ENCODE measurements at places on chromosomes 7 and 10.

GRCh38 chr7:18408461-18408860 lies 87.1 kb upstream of the HDAC9 start:
- no peak for DNase-seq

DNA sequence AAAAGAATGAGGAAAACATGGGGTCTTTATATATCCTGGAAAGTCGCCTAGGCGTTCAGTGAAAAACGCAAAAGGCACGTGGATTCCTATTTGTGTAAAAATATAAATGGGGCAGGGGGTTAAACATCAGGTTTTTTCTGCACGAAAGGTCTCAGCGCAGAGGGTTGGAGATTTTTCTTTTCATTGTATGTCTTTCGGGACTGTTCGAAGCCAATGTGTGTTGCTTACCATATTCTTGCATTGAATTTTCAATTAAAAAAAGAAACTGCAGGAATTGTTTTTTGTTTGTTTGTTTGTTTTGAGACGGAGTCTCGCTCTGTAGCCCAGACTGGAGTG lies 169.2 kb downstream of the UBE2H start:
- no peak for DNase-seq

DNA sequence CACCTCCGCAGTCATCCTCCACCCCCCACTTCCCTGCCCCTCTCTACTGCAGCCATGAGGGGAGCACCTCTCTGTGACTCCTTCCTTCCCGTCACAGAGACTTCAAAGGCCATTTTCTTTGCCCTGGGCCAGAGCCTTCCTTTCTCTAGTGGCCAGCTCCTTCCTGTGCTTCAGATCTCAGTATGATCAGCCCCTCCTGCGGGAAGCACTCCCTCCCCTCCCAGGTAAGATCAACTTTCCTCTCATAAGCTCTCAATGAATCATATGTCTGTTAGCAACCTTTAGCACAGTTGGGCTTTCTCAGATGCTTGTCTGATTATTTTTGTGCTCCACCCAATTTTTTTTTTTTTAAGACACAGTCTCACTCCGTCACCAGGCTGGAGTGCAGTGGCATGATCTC lies 241.0 kb upstream of the PRSS1 start:
- DNase-seq = no peak

GRCh38 chr7:151008143-151008510 lies 16.2 kb downstream of the ATG9B start:
- DNase-seq = no peak

DNA sequence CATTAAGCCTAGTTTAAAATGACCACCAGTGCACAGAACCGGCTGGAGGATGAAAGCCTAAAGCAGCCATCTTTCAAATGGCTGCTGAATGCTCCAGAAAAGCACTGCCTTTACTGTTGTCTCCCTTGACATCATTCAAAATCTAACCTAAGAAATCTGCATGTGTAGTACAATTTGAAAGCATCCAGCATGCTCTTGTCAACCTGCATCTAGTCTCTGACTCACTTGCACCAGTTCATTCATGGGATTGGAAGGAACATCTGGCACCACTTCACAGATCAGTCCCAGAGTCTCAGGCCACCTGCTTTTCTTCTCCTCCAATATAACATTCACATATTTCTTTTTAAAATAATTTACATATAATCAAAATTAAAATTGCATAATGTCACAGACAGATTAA lies 76.2 kb downstream of the RNF133 start:
- no peak for DNase-seq

DNA sequence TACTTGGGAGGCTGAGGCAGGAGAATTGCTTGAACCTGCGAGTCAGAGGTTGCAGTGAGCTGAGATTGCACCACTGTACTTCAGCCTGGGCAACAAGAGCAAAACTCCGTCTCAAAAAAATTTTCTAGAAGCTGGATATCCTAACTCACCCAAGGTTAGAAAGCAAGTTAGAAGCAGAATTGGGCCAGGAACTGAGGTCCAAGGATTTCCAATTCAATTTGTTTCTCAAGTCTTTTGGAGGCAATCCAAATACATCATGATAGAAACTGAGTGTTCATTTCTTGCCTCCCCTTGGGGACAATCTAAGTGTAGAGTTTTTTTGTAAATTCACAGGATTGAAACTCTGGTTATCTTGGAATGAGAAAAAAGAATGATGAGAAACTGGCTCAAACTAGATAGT lies 45.5 kb downstream of the LAMB1 start:
- no peak for DNase-seq

DNA sequence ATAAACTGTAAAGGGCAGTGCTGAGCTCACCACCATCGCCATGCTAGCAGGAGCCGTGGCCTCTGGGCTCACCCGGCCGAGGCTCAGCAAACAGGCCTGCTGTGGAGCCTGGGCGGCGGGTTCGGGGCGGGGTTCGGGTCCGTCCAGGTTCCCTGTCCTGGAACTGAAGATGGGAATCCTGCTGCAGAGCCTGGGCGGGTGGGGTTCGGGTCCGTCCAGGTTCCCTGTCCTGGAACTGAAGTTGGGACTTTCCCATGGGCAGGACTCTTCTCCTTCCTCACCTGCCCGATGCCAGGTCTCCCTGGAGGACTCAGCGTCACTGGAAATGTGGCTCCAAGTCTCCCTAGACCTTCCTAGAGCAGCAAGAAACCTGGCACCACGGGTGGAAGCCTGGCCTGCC lies 36.6 kb downstream of the EN2 start:
- DNase-seq = no peak

DNA sequence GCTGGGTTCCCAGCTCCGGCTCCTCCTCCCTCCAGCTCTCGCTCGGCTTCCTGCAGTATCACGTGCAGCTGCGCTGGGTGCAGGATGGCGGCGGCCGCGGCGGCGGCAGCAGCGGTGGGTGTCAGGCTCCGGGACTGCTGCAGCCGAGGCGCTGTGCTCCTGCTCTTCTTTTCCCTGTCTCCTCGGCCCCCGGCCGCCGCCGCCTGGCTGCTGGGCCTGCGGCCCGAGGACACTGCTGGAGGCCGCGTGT lies at the start of gene CNNM1:
Gene CNNM1, plus strand, starts transcription at position 53 of the 250 bp plus-strand sequence. Its CDS starts 32 bp downstream, at position 85.
- DNase-seq = peak; percentile 37

GRCh38 chr7:151017370-151017952 lies 6.8 kb downstream of the ATG9B start:
- DNase-seq = no peak

- DNase-seq = no peak
Measured at GRCh38 chr10:5493691-5494090, 5.7 kb downstream of the CALML5 start.

DNA sequence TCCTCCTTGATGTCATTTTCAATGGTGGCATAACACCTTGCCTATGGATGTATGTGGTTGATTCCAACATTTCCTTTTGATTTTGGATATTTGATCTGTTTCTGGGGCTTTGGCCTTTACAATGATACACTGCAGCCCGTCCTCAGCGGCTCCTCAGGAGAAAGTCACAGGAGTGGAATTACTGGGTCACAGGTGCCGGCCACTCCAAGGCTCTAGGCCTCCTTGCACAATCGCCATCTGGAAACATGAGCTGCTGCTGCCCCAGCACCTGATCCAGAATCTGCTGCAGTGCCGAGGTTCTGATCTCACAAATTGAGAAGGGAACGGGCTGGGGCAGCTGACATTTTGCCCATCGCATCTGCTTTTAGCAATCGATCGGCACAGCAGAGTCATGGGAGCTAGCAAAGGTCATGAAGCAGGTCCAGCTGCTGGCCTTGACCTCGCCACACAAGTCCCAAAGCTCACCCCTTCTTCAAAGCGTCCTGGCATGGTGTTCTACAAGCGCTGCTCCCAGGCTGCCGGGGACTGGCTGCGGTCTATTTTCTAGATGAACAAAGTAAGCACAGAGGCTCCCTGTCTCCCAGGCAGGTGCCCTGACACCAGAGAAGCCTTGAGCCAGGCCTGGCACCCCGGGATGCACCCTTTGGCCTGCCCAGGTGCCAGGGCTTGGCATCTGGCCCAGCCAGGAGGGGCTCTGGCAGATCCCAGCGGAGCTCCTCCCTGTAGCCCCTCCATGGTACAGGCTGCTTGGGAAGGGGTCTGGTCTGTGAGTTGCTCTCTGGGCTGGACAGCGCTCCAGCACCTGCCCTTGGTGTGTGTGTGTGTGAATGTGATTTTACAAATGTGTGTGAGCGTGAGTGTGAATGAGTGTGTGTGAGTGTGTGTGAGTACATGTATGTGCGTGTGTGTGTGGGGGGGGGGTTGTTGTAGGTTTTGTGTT lies 201.8 kb downstream of the GLRX3 start:
- DNase-seq = no peak

- DNase-seq = no peak
Measured at GRCh38 chr10:78371136-78371535, 337.5 kb downstream of the RPS24 start.

DNA sequence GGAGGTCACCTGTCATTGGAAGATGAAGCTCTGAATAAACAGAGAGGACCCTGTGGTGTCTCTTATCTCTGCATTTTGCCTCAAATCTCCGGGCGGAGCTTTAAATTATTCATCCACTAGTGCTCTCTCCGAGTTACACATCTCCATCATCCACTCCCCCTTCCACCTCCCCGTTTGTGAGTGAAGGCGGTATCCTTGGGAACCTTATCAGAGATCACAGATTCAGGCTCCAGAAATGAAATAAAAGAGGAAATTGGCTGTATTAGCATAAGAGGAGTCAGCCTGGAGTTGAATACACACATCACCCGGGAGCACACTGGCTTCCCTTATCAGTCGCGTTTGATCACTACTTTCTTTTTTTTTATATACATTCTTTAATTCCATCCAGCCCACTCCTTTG lies 1184.8 kb downstream of the GATA3 start:
- DNase-seq = no peak

GRCh38 chr10:8088504-8088903 lies 34.0 kb downstream of the GATA3 start:
- DNase-seq = no peak

DNA sequence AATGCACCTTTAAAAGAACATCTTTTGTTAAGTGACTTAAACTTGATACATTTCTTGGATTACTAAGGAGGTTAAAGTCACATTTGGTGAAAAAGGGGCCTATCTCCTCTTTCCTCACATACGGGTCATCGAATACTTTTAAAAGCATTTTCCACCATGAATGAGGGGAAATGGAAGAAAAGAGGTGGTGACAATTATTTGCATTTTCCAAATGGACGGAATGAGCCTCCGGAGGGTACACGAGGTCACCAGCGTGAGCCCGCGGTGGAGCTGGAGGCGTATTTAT lies 1.0 kb upstream of the BMPR1A start:
- DNase-seq = no peak

DNA sequence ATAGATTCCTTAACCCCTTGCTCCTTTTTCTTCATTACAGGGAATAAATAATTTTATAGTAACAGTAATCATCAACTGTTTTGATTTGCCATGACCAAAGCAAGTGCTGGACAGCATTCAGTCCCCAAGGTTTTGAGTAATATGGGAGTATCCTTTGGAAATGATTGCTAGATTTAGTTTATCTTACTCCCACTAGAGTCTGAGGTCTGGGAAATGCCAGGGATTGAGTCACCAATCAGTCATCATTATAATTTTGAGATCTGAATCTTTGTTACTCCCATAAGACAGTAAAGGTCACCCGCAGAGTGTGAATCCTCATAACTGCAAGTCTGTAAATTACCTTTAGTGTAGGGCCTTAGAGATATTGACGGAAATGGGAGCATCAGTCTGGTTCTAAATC lies 133.7 kb upstream of the SEMA3E start:
- DNase-seq = no peak

- DNase-seq = no peak
Measured at GRCh38 chr10:86888585-86889381, 68.6 kb downstream of the MMRN2 start.

DNA sequence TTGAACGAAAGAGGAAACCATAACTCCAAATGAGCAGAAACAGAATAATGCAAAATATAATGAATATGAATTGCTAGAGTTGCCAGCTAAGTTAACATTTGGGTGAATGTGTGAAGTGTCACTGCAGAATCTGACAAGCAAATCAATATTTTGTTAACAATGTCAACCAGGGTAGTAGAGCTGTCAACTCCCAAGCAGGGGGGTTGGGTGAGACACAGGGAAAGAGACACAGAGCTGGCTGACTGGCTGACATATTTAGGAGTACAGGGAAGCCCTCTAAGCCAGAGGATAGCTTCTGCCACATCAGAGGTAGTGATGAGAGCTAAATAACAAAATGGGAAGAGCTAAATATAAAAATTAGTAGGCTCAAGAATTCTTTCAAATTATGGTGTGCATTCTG lies 393.1 kb upstream of the KCND2 start:
- no peak for DNase-seq

DNA sequence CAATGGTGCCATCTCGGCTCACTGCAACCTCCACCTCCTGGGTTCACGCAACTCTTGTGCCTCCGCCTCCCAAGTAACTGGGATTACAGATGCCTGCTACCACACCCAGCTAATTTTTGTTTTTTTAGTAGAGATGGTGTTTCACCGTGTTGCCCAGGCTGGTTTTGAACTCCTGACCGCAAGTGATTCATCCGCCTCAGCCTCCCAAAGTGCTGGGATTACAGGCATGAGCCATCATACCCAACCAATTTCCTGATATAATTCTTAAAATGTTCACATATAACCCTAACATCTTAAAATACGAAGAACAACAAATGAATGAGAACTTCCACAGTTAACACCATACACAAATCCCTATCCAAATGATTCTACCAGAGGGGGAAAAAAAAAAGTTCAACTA lies 31.2 kb downstream of the BAIAP2L1 start:
- no peak for DNase-seq

DNA sequence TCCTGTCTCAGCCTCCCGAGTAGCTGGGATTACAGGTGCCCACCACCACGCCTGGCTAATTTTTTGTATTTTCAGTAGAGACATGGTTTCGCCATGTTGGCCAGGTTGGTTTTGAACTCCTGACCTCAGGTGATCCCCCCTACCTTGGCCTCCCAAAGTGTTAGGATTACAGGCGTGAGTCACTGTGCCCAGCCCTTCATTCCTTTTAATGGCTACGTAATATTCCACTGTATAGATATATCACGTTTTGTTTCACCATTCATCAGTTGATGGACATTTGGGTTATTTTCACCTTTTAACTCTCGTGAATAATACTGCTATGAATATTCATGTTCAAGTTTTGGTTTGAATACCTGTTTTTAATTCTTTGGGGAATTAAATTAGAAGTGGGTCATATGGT lies 44.6 kb upstream of the CYCS start:
- DNase-seq = no peak

GRCh38 chr10:80588546-80588945 lies 50.8 kb downstream of the SH2D4B start:
- no peak for DNase-seq

GRCh38 chr10:125009661-125010161 lies 67.8 kb downstream of the ZRANB1 start:
- no peak for DNase-seq

DNA sequence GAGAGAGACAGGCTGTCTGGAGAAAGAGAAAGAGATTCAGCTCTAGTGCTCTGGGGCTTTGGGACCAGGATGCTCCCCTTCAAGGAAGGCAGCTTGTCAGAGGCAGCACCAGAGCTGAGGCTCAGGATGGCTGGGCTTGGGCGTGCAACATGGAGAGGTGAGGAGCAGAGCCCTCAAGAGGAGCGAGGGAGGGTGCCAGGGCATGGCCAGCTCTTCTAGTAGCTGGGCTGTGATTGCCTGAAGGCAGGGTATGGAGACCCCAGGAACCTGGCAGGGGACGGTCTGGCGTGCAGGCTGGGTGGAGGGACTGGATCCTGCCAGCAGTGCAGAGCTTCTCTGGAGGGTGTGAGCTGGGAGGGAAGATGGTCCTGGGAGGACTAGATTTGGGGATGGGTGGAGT lies 40.2 kb downstream of the ANTXRL start:
- DNase-seq = no peak

Data from neural crest cell (in vitro differentiated cells).